CD14-positive monocyte (primary cell): ENCODE measurements at places on chromosomes 16 and 17. TPM values are rescaled to one million over a fixed set of nuclear protein-coding genes. Genes with fewer than 3 reads are reported as not detected.

The RAB26 gene
- polyA plus RNA-seq: not detected in 2 replicates

DNA sequence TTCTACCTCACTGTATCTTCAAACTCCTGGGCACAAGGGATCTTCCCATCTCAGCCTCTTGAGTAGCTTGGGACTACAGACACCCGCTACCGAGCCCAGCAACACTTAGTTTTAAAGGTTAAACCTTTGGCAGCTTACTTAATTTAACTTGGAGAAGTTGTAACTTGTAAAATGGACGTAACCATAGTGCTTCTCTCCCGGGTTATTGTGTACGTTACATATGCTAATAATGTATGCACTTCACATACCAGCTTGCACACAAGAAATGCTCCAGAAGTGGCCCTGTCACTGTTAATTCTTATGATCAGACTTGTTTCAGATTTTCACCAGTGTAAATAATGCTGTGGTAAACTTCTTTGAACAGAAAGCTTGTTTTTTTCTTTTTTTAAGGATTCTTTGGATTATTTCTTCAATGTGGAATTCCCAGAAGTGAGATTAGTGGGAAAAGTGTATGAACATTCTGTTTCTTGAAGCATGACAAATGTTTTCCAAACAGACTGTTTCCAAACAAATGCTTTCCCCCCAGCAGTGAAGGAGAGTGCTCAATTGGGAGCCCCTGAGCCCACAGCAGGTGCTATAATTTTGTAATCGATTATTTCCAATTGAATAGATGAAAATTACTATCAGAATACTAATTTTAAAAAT, 61.5 kb downstream of the EPN2 start:
- H3K4me3 ChIP-seq: no peak overlapping the region
- H3K27me3 ChIP-seq: peaks cover 31% of the 10 kb centered on the region
- H3K36me3 ChIP-seq: no peaks in the 10 kb centered on the region
- H3K4me1 ChIP-seq: peaks cover 13% of the 10 kb centered on the region

- H3K4me1 ChIP-seq: peaks cover 5% of the 10 kb centered on the region
- peaks cover 23% of the 10 kb centered on the region for H3K27me3 ChIP-seq
- no peak overlapping the region for H3K4me3 ChIP-seq
- H3K36me3 ChIP-seq: no peaks in the 10 kb centered on the region
- DNase-seq: no peak
Observed at GRCh38 chr16:85172455-85173145, 60.3 kb upstream of the CIBAR2 start.

DNA sequence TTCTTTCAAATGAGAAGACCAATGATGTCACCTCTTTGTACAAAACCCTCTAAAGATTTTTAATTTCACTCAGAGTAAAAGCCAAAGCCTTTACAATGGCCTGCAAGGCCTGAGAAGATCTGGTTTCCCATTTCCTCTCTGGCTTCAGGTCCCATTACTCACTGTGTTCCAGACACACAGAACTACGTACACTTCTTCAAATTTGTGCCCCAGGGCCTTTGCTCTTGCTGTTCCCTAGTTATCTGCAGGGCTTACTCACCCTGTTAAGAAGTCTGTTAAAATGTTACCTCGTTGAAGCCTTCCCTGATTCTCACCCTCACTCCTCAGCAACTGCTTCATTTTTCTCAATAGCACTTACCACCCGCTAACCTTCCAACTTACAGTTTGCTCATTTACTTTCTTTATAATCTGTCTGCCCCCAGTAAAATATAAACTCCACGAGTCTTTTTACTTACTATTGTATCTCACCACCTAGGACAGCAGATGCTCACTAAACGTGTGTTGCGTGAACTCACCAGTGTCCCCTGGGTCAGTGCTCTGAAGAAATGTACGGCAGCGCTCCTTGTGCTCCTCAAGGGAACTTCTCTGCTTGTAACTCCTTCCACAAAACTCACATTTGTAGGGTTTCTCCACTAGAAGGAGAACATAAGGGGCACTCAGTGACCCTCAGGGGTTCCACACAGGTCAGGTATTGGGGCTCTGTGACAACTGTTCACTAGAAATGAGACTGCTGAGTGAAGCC, 50.2 kb downstream of the GRB7 start:
- no peak overlapping the region for H3K4me3 ChIP-seq
- no peak overlapping the region for H3K27ac ChIP-seq

The CHTF8 gene
- polyA plus RNA-seq: 45.9 and 62.7 TPM in 2 replicates
